ENCODE measurements at places on chromosomes 16 and 17.

DNA sequence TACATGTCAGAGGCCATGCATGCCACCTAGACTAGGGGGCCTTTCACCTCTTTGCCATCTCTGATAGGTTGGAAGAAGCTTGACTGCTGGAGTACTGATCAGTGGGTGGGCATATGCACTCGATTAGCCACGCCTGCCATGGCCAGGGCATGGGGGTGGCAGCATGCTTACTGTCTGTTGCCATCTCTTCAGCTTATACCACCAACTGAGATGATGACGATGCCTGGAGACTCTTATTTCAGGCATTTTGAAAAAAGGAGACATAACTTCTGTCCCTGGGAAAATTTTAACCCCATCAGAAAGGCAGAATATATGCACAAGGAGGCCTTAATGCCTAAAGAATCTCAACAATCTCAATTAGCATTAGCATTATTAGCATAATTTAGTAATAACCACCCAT, 60.8 kb downstream of the MSI2 start:
- DNase-seq, result no peak

DNA sequence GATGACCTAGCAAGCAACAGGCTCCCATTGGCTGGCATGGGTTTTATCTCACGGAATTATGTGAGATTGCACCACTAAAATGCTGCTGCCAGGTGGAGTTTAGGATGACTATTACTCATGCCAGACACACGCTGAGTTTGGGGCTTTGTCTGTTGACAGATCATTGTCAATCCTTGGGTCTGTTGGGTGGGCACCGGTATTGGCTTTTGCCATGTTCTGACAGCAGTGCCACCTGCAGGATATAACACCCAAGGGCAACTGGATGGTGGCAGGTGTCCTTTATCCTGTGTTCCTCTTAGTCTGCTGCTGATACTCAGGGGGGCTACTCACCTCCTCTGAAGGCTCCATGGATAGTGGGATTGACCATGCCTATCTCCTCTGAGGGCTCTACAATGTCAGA, 221.6 kb upstream of the DYNLRB2 start:
- no peak for DNase-seq

DNA sequence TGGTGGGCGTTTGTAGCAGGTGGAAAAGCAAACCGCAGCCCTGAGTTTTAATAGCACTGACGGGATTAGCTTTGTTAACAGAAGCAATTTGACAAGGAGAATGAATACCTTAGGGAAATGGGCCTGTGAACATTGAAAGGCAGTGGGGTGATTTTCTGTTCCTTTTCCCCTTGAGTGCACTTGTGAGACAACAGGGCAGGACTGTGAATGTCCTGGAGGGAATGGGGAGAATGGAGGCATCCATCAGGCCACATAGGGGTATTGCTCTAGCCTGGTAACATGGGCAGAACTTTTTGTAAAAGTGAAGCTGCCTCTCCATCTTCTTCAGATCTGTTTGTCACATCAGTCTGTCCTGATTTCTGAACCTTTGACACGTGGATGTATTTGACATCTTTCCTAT, 26.2 kb downstream of the USP43 start:
- DNase-seq, result no peak

- DNase-seq, result no peak
Observed at GRCh38 chr17:75661531-75661930, 5.4 kb downstream of the RECQL5 start.

- no peak for DNase-seq
Observed at GRCh38 chr17:69723741-69724140, 309.2 kb downstream of the MAP2K6 start.

DNA sequence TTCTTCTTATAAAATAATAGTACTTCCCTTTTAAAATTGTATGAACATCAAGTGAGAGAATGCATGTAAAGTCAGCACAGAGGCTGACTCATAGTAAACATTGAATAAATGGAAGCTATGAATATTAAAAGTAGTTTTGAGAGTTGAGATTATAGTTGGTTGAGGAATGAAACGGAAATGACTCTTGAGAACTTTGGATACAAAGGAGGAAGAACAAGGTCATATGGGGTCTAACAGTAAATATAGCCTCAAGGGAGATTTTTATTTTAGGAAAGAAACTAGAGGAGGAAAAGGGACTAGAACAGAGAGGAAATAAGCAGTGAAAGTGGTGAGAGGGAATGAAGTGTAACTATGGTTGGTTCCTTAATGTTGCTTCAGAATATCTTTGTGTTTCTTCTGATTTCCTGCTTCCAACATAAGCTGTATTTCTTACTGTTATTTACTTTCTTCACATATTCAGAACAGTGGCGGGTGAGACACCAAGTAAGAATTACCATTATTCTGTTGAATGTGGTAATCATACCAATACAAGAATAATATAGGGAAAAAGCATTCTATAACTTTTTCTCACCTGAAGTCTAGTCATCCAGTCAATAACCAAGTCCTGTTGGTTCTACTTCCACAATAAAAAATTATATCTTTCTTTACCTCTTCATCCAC, 165.1 kb downstream of the CHD9 start:
- no peak for DNase-seq

- DNase-seq, result no peak
Observed at GRCh38 chr17:79979816-79980215, 55.9 kb downstream of the TBC1D16 start.

DNA sequence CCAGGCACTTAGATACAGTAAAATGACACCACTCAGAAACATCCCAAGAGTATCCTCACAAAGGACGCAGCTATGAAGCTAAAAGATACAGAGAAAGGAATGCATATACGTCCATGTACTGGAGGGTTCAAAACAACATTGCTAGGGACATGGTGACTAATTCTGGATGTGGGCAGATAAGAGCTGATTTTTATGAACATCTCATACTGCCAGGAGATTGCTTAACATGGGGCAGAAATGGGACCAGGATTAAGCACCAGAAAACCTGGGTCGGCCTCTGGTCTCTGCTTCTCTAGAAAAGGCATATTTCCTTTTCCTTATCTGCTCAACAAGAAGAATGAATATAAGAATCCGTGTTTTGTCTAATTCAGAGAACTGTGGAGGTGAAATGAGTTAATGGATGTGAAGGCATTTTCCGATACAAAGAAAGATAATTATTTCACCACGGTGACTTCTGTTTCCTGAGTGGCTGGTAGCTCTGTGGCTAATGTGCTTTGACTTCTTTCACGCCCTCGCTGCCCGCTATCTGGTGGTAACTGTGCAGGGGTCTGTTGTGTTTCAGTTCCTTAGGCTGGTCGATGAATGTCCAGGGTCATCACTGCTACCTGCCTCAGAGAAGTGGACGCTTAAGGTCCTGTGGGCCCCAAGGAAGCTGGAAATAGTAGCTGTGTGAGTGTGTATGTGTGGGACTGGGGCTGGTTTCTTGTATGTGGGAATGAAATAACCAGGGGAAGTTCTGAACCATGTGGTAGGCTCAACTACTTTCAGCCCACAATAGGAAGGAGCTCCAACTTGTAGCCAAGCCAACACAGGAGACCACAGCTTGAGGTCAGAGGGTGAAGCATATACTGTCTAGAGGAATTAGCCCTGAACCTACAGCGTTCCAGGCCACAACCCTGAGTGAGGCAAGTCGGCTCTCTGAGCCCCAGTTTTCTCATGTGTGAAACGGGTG, 15.8 kb upstream of the CCL5 start:
- DNase-seq, result no peak

DNA sequence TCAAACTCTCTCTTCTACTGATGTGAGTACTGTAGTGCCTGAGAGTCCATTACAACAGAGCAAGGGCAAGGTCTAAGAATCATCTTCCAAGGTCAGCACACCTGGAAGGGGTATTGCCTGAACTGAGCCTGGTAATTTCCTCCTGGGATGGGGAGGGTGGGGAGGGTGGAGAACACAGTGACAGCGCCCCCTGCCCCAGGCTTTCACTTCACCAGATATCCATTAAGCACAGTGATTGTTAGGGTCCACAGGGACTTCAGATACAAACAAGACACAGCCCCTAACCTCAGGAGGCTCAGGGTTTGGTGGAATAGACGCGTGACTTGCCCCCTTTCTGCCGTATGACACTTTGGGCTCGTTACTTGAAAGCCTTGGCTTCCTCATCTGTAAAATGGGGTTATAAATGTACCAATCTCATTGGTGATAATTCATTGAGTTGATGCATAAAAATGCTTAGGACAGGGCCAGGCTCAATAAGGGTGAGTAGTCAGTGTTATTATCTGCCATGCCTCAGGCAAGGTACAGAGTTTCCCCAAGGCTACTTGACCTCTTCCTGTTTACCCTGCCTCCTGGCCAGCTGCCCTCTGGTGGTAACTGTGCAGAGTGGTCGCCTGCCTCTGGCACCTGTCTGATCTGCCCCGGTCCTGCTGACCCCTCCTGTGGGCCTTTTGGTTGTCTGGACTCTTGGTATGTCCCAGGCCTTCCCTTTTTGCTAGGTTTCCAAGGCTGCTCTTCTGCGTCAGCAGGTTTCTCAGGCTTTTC, 13.1 kb upstream of the BRD7 start:
- no peak for DNase-seq

DNA sequence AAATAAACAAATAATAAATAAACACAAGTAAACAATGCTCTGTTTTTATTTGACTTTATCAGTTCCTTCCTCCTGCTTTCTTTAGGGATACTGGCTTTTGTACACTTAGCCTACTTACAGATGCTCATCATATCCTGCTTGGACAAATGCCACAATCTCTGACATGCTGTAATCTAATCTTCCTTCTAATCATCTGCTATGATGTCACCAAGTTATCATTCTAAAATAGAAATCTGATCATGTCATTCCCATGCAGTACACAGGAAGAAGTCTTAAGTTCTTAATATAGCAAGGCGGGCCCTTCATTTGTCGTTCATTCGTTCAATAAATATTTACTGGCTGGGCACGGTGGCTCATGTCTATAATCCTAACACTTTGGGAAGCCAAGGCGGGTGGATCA, 9.1 kb upstream of the UBB start:
- DNase-seq, result no peak

GRCh38 chr16:68091380-68092261, 6.5 kb downstream of the NFATC3 start:
- DNase-seq, result no peak

GRCh38 chr17:67469208-67469980, 92.3 kb downstream of the PITPNC1 start:
- no peak for DNase-seq

GRCh38 chr16:53142823-53143568, 88.2 kb downstream of the CHD9 start:
- no peak for DNase-seq

- no peak for DNase-seq
Observed at GRCh38 chr16:47715442-47716083, 254.4 kb downstream of the PHKB start.

DNA sequence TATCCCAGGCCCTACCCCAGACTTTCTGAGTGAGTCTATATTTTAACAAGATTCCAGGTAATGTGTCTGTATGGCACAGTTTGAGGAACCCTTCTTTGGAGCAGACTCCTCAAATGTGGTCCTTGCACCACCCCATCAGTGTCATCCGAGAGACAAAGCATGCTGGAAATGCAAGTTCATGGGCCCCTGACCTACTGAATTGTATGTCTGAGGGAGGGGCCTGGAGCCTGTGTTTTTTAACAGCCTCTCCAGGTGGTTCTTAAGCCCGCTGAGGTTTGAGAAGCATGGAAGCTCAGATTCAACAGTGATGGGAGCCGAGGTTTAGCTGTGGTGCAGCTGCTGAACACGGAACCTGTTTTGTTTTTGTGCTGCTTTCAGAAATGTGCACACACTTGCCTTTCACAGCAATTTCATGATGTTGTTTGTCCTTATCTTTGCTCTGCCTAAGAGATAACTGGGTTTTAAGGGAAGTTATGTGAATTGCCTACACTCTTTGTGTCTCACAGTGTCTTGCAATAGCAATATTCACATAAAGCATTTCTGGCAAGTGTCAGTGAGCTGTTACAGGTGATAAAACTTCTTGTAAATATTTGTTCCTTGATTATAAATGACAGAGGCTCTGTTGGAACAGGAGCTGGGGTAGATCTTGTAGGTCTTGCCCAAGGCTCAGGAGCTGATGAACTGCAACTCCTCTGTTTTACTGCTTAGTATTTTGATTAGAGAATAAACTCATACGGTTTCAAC, 32.0 kb upstream of the IL34 start:
- no peak for DNase-seq

GRCh38 chr17:61205401-61205800, 194.2 kb upstream of the TBX2 start:
- DNase-seq, result no peak

Data from HAP-1 (cell line).